Jurkat, Clone E6-1 (cell line): ENCODE measurements at places on chromosomes 11 and 22.

DNA sequence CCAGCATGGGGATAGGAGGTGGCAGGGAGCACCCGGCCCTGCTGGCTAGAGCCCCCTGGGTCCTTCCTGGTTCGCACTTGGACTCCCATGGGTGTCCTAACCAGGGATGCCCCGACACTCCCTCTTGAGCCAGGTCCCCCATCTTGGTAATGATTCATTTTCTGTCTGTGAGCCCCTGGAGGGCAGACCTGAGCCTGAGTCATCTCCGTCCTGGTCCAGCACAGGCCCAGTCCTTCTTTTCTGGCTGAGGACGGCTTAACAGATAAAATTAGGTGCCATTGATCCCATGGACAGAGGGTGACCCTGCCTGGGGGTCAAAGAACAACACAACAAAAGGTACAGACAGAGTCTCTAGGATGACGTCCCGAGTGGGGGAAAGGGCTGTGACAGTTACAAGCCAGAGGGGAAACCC lies 3.5 kb downstream of the RHOD start:
- DNase-seq: no peak

DNA sequence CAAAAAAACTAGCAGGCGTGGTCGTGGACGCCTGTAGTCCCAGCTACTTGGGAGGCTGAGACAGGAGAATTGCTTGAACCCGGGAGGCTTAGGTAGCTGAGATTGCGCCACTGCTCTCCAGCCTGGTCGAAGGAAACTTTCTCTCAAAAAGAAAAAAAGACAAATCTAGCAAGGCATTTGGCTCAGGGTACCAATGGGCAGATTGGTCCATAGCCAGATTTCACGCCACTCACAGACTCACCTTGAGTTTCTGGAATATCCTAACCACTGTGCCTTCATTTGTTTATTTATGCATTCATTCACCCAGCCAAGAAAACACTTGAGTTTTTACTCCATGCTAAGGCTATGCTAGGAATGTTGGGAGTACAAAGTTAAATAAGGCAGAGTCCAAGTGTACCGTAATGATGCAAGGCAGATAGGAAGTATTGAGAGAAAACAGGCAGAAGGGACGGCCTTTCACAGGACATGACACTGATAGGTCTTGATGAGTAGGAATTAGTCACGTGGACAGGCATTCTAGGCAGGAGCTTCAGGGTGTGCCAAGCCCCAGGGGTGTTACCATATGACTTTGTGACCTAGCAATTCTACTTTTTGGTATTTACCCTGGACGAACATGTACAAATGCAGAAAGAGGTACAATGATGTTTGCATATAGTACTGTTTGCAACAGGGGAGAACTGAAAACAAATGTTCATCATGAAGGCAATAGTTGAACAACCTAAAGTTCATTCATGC lies 3.0 kb upstream of the PACSIN3 start:
- no peak for DNase-seq

DNA sequence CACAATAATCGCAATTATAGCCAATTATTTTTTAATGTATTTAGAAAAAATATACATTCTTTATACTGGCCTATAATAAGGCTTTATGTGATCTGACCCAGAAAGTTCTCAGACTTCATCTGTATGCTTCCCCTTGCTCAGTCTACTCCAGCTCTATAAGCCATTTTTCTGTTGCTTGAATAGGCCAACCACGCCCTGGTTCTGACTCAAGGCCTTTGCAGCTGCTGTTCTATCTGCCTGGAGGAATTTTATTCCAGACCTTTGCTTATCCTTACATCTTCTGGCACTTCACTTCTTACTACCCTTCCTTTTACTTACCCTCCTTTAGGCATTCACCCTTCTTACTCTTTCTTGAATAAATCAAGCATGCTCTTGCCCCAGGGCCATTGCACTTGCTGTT lies 54.9 kb upstream of the PDE3B start:
- DNase-seq: no peak

DNA sequence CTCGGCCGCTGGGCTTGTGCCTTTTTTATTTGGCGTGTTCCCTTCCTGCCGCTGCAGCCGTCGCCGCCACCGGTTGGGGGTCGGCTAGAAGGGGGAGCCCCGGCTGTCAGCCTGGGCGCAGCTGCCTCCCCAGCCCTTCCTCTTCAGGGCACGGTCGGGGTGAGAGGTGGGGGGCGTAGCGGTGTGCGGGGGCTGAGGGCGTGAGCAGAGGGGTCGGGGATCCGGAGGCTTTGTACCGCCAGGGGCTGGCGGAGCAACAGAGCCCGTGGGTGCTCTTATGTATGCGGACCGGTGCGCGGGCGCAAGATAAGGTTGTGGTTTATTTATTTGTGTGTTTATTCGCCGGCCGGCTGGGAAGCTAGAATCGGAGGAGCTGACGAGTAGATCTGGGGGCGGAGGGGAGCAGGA lies 477 bp downstream of the ZBTB16 start:
- no peak for DNase-seq

- DNase-seq: peak; percentile 5
These were observed 25.0 kb downstream of the MTMR3 start for GRCh38 chr22:29907753-29908515.

- peak; percentile 23 for DNase-seq
These were observed 634 bp downstream of the TIMM8B start for GRCh38 chr11:112085822-112086421.

DNA sequence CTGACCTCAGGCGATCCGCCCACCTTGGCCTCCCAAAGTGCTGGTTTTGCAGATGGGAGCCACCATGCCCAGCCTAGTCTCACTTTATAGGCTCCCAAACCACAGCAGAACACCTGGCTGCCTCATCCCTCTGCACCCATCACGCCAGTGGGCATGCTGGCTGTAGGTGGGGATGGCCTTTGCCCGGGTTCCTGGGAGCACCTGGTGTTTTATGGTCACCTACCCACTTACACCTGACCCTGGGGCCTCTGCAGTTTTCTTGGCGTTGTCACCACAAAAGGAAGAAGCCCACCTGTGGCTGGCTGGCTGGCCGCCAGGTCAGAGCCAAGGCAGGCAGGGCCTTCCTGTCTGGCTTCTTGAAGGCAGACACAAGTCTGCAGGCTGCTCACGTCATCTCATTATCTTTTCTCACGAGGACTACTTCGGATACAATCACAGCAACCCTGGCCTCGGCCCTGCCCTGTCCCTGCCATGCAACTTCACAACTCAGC lies 8.2 kb downstream of the RRP7A start:
- DNase-seq: no peak
